Dermis lymphatic vessel endothelial cell (primary cell): ENCODE measurements at places on chromosomes 16 and 17. TPM values are rescaled to one million over a fixed set of nuclear protein-coding genes. Genes with fewer than 3 reads are reported as not detected.

RAMP2 gene
- 15.6 and 21.5 TPM in 2 replicates for total RNA-seq

SLFN12L gene
- total RNA-seq = under 0.01 TPM in 1 of 2 replicates, not detected in the other

C16orf96 gene
- under 0.01 TPM in 1 of 2 replicates, not detected in the other for total RNA-seq

ANKFN1 gene
- not detected in 2 replicates for total RNA-seq

CACNG3 gene
- total RNA-seq = not detected in 2 replicates

NOTUM gene
- under 0.01 TPM in 1 of 2 replicates, not detected in the other for total RNA-seq

ITGA2B gene
- 0.26 and 0.65 TPM in 2 replicates for total RNA-seq

JPH3 gene
- total RNA-seq = 0.43 and 1.5 TPM in 2 replicates

CASKIN1 gene
- total RNA-seq = 0.17 and 0.43 TPM in 2 replicates

OR1F1 gene
- total RNA-seq = not detected in 2 replicates

TBC1D3C gene
- total RNA-seq = 0.87 TPM in 1 of 2 replicates, not detected in the other

YPEL3 gene
- total RNA-seq = 22.9 and 26.1 TPM in 2 replicates

NXPH3 gene
- 3.7 and 5.3 TPM in 2 replicates for total RNA-seq

FNDC8 gene
- not detected in 2 replicates for total RNA-seq

CCL13 gene
- not detected in 2 replicates for total RNA-seq

SNAI3 gene
- total RNA-seq = 0.11 and 0.17 TPM in 2 replicates

CPHXL2 gene
- not detected in 2 replicates for total RNA-seq

DYNLRB2 gene
- 0.34 and 0.54 TPM in 2 replicates for total RNA-seq

SCGB1C2 gene
- not detected in 2 replicates for total RNA-seq

HNF1B gene
- not detected in 2 replicates for total RNA-seq

BCKDK gene
- total RNA-seq = 9.2 and 9.5 TPM in 2 replicates
